ENCODE measurements at places on chromosomes 3 and 15.

GRCh38 chr3:50950591-50950990, 275.9 kb downstream of the DOCK3 start:
- no peak for DNase-seq

DNA sequence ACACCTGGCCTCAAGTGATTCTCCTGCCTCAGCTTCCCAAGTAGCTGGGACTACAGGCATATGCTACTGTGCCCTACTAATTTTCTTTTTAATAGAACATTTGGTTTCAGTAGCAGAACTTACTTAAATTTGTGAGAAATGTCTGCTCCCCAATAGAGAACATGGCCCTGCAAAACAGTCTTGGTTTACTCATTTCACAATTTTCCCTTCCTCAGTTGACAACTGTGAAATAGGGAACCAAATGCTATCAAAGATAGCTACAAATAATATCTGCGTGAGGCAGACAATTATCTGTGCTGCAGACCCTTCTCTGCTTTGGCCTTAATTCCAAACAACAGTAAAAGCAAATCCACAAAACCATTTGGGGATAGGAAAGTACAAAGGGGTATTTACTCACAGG, 22.6 kb downstream of the METTL6 start:
- peak; percentile 38 for DNase-seq

GRCh38 chr3:103134023-103134724, 699.4 kb downstream of the ZPLD1 start:
- DNase-seq, result no peak

DNA sequence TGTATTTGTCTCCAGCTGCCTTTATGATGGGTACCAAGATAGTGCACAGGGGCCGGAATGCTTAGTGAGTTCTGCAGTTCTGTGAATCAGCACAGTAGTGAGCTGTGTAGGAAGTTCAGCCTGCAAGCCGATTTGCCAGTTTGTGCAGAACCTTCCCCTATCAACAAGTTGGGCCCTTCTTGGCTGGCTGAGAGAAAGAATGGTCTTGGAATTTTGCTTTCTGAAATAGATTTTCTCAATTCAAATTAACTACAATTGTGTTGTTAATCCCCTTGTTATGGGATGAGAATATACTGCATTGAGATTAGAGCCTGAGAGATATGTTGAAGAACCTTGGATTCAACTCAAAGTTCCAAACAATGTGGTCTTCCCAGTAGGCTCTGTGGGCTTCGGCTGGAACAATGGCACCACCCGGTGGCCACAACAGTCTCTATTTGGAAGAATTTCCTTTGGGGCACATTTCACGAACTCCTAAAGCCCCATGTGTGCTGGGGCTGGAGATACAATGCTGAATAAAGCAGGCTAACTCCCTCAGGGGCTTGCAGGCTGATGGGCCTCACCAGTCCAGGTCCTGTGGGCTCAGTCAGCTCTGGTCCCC, 59.1 kb downstream of the TRIM42 start:
- DNase-seq, result no peak

DNA sequence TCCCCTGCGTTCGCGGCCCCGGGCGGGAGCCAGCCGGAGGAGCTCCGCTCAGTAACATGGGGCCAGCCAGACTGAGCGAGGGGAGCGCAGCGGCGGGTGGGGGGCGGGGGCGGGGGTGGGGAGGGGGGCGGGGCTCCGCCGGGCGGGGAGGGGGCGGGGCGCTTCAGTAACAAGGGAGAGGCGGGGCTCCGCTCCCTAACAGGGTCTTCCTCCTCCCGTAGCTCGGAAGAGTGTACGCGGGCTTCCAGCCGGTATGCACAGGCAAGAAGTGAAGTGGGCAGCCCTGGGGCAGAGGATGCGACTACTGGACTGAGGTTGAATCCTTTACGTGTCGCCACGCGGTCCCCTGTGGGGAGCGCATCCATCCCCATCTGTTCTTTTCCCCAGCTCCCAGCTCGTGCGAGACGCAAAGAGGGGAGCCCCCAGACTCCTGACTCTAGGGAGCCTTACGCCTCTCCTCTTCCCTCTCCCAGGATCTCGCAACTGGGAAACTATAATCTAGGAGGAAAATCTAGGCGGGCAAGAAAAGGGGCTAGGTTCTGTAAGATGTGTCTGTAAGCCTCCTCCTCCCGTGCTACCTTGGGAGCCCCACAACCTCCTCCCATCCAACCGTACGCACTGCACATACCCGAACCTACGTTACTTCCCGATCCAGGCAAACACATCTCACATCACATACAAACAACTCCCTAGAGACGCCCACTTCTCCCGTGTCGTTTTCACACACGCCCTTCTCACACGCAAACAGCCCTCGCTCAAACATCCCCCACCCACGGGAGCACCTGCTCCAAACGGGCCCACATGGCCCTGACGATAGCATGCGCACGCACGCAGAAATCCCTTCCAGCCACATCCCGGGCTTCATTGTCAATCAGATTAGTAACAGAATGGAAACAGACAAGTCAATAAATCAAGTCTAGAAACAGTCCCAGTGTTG, at the start of gene SHF:
Gene SHF (minus strand): TSS at position 73 of the 937 bp plus-strand sequence. CDS start 15 bp downstream, at position 58.
- DNase-seq, result no peak

GRCh38 chr3:135792174-135792573, 173.4 kb upstream of the PPP2R3A start:
- no peak for DNase-seq

GRCh38 chr3:97815149-97815917, 6.5 kb upstream of the CRYBG3 start:
- no peak for DNase-seq

GRCh38 chr15:101435761-101436160, 53.7 kb downstream of the PCSK6 start:
- DNase-seq, result no peak

DNA sequence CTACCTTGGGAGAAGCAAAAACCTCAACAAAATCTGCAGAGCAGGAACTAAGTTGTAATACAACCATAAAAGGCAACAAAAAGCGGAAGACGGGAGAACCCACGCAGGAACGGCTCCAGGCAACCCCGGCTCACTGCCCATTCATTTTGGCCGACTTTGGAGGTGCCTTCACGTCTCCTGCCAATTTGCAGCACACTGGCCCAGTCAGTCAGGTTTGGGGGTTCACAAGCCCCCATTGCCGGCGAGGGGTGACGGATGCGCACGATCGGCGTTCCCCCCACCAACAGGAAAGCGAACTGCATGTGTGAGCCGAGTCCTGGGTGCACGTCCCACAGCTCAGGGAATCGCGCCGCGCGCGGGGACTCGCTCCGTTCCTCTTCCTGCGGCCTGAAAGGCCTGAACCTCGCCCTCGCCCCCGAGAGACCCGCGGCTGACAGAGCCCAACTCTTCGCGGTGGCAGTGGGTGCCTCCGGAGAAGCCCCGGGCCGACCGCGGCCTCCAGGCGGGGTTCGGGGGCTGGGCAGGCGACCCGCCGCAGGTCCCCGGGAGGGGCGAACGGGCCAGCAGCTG, 463 bp downstream of the TERC start:
- DNase-seq, result peak; percentile 82

GRCh38 chr3:105425153-105425502, 58.4 kb downstream of the ALCAM start:
- no peak for DNase-seq

DNA sequence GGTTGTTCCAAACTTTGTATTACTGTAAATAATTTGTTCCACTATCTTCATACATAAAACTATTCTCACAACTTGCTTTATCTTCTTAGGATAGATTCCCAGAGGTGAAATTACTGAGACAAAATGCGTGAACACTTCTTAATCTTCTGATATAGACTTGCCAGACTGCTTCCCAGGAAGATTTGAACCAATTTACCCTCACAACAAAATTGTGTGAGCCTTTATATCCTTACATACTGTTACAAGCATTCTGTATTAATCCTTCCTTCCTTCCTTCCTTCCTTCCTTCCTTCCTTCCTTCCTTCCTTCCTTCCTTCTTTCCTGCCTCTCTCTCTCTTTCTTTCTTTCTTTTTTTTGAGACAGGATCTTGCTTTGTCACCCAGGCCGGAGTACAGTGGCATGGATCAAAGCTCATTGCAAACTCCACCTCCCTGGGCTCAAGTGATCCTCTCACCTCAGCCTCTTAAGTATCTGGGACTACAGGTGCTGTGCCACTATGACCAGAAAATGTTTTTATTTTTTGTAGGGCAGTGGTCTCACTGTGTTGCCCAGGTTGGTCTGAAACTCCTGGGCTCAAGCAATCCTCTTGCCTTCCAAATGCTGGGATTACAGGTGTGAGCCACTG, 57.1 kb upstream of the SSR3 start:
- no peak for DNase-seq

GRCh38 chr3:73502609-73503583, 121.8 kb downstream of the PDZRN3 start:
- peak; percentile 28 for DNase-seq

DNA sequence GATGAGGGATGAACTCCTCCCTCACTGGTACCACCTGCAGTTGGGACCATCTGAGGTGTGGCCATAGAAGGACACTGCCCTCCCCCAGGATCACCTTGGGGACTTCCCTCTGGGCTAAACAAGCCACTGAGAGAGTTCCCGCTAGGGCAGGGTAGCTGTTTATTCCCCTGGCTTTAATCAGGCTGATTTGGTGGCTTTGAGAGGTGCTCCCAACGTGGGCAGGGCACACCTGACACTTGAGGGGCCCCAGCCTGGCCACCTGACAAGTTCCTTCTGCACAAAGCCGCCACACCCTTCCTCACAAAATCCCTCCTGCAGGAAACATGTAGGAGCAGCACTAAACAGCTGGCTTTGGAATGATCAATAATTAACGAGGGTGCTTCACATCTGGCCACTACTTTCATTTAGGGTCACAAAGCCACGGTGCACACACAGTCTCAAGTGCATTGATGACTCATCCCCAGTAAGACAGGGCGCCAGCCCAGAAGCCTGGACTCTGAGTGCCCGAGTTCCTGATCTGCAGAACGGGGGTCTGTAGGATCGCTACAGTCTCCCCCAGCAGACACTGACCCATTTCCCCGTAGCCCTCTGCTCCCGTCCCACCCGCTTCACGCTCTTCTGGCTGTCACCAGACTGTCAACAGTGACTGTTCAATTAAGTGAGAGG, 75.1 kb downstream of the ATP10A start:
- no peak for DNase-seq

DNA sequence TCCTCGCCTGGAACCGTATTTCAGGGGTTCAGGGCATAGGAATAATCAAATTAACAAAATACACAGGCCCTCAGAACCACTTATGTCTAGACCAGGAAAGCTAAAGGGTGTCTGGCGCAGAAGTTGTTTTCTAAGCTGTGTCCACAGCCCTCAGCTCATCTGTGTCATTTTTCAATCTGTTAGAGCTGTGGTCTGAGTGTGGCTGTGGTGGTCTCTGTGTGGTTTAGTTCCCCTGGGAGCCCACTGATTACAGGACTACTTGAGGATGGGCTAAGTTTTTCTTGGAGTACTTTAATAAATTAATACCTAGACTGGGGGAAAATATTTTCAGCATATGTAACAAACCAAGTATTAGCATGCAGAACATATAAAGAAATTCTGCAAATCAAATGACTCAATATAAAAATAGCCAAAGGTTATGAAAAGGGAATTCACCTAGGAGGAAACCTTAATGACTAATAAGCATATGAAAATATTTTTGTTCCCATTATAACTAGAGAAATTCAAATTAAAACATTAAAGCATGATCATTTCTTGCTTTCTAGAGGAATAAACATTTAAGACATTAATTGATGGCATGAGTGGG, 186.3 kb downstream of the SATB1 start:
- no peak for DNase-seq

GRCh38 chr3:53137221-53137620, 7.0 kb upstream of the RFT1 start:
- DNase-seq, result no peak

GRCh38 chr3:65877160-65877559, 161.6 kb downstream of the MAGI1 start:
- DNase-seq, result no peak

- no peak for DNase-seq
These were observed 30.9 kb downstream of the HES1 start for GRCh38 chr3:194166682-194167479.

DNA sequence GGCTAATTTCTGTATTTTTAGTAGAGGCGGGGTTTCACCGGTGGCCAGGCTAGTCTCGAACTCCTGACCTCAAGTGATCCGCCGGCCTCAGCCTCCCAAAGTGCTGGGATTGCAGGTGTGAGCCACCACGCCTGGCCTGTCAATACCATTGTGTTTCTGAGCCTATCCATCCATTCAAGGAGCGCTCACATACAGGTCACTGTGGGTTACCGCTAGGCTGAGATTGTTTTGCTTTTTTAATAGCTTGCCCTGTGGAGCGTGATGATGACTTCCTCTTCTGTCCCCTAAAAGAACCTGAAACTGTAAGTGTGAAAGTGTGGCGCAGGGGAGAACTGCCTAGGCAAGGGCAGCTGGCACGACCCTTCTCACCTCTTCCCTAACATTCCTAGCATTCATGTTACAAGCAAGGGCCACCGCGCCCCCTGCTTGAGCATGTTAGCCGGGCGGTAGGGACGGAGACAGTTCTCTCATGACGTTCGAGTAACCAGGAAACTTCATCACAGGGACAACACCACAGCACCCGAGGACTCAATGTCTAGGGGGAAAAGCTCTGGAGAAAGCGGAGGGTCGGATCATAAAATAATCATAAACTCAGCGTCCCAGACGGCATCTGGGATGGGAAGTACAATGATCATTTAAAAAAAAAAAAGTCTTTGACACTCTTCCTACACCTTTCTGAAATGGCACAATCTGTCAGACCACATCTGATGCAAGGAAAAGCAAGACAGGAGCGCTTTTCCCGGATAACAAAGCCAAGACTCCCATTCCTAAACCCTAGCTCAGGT, 790 bp downstream of the LAMP3 start:
- peak; percentile 80 for DNase-seq

- DNase-seq, result no peak
These were observed 24.6 kb upstream of the SLC6A6 start for GRCh38 chr3:14377838-14378169.

DNA sequence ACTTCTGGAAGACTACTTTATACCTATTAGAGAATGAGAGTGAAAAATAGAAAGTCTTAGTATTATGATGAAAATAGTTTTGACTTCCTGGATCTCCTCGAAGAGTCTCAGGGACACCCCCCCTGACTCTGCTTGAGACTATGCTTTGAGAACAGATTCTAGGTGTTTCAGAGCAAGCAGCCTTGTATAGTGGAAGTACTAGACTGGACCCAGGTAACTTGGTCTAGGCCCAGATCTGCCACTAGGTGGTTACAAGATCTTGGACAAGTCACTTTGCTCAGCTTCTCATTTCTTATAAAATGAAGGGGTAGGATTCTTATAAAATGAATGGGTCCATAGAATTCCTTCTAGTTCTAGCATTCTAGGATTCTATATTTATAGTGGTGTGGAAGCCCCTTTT, 9.1 kb downstream of the ABHD5 start:
- DNase-seq, result peak; percentile 24
